ENCODE measurements at places on chromosomes 1 and 21. TPM values are rescaled to one million over a fixed set of nuclear protein-coding genes. Genes with fewer than 3 reads are reported as not detected.

The KDM5B gene
- total RNA-seq = 209 TPM

The IARS2 gene
- 41.5 TPM for total RNA-seq

- DNase-seq = no peak
These were observed 195.7 kb downstream of the DYRK1A start for GRCh38 chr21:37561941-37562919.

DNA sequence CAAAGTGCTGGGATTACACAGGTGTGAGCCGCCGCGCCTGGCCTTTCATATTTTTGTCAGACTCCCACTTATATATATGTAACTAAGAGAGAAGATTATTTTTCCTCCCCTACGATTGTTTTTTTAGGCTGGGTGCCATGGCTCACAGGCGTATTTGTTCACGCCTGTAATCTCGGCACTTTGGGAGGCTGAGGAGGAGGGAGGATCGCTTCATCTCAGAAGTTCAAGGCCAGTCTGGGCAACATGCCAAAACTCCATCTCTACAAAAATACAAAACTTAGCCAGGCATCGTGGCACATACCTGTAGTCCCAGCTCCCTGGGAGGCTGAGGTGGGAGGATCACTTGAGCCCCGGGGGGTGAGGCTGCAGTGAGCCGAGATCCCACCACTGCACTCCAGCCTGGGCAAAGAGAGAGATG lies 23.9 kb upstream of the ITLN2 start:
- no peak for DNase-seq

The TRIM45 gene
- 7.6 TPM for total RNA-seq

DNA sequence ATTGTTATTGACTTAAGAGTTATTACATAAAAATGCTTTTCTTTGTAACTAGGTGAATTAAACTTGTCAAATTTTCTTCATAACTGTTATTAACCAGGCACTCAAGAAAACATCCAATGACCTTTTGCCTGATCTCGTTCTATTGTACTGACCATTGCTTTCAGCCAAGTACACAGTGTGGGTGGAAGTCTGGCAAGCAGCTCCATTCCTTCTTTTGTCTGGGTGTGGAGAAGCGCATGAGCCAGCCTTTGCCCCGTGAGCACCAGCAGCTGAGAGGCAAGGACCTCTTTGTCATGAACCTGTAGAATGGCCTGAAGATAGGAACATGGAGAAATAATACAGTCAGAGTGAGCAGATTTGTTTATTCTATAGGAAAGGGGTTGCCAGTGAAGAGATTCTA lies 57.5 kb downstream of the IARS2 start:
- peak; percentile 17 for DNase-seq

DNA sequence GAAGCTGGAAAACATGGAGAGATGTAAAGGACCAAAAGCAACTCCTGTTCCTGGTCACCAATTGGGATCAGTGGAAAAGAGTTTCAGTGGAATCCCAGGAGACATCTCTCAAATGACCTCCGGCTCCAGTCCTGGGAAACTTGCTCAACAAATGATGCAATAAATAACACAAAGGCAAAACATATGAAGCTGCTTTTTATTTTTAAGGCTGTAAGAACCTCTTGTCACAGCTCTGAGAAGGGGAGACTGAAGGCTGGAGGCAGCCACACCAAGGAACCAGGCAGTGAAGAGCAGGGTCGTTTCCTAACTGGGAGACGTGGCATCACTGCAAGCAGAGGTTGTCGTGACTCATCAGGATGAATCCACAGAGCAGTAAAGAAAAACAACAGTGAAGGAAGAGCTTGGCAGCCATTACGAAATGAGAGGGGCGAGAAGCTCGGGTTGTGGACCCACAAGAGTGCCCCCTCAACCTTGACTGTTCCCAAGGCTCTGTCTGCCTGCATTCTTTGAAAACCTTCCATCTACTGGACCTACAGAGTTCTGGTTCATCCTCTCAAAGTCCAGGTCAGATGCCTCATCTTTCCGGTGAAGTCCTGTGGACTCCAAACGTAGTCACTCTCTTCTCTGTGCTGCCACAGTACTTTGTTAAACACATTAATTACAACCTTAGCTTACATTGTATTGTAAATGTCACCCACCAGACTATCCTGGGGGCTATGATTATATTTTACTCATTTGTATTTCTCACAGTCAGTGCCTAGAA lies 32.1 kb downstream of the JAK1 start:
- no peak for DNase-seq

DNA sequence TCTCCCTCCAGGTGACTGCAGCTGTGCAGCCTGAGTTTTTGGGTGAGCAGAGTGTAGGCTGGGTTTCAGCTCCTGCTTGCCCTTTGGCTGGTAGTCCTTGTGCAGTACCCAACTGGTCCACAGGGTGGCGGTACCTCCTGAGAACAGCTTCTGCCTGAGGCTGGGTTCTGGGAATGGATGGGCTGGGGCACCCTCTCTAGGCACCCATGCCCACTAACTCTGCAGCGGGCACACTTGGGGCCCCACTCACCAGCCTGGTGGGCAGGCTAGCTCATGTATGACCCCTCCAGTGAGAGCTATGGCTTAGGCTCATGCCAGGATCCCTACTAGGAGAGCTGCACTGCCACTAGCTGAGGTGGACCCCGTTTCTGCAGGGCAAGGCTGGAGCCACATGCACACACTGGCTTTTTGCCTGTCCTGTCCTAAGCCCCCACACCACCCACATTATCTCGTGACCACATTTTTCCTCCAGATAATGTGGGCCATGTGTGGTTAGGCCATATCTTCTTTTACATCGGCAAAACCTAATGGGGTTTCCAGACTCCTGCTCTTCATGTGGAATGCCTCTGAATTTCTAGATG lies 15.5 kb upstream of the GSTM4 start:
- DNase-seq = peak; percentile 76

DNA sequence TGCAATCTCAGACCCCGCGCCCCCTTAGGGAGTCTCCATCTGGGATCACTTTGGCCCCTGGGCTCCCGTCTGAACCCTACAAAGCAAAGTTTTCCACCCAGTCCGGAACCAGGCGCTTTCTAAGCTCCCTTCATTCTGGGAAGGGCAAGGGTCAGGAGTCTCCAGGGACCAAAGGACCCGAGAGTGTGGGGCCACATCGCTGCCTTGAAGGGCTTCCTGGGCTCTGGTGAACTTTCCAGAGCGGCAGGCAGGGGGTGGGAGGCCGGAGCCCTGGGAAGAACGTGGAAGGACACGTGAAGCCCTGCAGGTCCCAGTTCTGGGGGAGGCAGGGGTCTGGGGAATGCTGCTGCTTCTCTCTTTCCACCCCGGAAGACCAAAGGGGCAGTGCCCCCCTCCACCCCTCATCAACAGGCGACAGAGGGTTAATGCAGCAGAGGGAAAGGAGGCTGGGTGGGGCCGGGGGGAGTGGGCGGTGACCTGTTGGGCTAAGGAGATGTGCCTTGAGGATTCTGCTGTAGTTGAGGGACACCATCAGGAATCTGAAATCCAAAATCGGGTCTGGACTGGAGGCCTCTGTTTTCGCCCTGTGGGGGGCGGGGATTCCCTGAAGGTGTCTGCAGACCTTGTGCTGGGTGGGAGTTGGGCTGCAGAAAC lies 734 bp downstream of the CDK18 start:
- DNase-seq = no peak

The RGS13 gene
- total RNA-seq = not detected

Data from cerebellum (tissue), 4 donors.